Placental pericyte (primary cell): ENCODE measurements at places on chromosomes 16 and 17. TPM values are rescaled to one million over a fixed set of nuclear protein-coding genes. Genes with fewer than 3 reads are reported as not detected.

EVI2B gene
- 0.66 and 0.86 TPM in 2 replicates for total RNA-seq

RBFOX1 gene
- not detected in 2 replicates for total RNA-seq

FOXL1 gene
- 1.1 and 12.2 TPM in 2 replicates for total RNA-seq

CLEC18A gene
- total RNA-seq: 0.14 and 0.66 TPM in 2 replicates

ABCA3 gene
- total RNA-seq: 0.72 and 3.5 TPM in 2 replicates

AOC3 gene
- under 0.01 and 0.22 TPM in 2 replicates for total RNA-seq

CA7 gene
- not detected in 2 replicates for total RNA-seq

ADAD2 gene
- not detected in 2 replicates for total RNA-seq
